GDM1 (cell line): ENCODE measurements at places on chromosomes 3 and 15.

DNA sequence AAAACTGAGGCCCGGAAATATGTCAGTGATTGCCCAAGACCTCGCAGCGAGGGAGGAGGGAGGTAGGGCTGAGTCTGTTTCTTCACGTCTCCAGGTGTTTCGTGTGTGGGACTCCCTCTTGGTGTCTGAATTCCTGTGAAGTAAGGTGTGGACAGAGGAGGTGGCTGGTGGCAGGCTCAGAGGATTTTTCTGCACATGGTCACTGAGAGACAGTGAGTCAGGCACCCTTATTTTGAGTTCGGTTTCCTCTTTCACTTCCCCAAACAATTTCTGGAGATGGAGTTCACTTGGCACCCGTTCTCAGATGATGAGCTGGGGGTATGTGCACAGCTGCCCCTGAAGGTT is 46.3 kb upstream of the VPS8 start:
- peak; percentile 14 for DNase-seq

DNA sequence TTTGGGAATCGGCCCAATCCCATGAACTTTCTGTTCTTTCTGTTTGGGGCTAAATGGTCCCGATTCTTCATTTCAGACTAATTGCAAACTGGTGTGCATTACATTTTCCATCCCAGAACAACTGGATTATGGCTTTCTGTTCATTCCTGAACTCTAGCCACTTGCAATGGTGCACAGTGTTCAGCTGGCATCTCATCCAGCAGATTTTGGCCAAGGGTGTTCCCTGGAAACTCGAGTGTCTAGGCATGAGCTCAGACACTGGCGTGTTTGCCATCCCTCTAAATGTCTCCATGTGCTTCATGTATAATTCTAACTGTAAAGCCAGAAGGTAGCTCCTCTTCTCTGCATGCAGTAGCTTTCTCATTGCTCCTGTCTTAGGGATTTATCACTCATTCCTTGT is 97.1 kb upstream of the MYZAP start:
- DNase-seq = no peak

GRCh38 chr3:136291302-136291701 is 41.2 kb downstream of the PCCB start:
- no peak for DNase-seq

DNA sequence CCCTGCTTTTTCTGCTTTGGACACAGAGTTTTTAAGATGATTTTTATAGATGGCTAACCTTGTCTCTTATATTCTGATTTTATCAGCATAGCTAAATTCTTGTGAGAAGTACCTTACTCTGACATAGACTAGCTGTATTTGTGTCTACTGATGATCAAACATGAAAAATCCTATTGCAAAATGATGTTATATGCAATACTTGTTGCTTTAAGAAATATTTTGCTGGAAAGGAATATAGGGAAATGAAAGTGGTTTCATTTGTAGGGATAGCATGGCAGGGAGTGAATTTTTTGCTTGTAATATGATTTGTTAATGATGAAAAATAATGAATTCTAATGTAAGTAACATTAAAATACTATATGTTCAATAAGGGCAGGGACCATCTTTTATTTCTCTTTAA is 35.9 kb downstream of the CFAP91 start:
- DNase-seq = no peak

GRCh38 chr15:40264321-40265153 is 18.3 kb downstream of the ANKRD63 start:
- no peak for DNase-seq

DNA sequence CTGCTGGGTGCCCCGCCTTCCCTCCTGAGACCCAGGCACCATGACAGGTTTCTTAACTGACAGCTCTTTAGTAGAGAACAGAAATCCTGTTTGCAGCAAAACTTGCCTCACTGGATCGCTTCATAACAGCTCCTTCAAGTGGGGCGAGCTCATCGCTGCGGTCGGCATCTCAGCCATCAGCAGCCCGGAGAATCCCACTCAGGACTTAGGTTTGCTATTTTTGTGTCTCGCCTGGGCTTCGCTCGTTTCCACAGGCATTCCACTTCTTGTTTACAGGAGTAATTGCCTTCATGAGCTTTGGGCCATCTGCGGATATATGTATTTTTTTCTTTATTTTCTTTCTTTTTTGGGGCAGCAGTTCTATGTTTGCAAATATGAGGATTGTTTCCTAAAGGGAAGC is 15.7 kb downstream of the KLF13 start:
- DNase-seq = no peak

DNA sequence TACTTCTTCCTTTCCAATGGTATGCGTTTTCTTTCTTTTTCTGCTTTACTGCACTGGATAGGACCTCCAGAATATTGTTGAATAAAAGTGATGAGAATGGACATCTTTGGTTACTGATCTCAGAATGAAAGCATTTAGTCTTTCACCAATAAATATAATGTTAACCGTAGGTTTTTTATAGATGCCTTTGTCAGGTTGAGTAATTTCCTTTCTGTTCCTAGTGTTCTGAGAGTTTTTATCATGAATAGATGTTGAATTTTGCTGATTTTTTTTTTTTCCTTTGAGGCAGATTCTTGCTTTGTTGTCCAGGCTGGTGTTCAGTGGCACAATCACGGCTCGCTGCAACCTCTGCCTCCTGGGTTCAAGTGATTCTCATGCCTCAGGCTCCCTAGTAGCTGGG is 158.4 kb downstream of the KLHL25 start:
- no peak for DNase-seq

- DNase-seq = no peak
Observed at GRCh38 chr3:47455806-47456452, 19.8 kb downstream of the SCAP start.

DNA sequence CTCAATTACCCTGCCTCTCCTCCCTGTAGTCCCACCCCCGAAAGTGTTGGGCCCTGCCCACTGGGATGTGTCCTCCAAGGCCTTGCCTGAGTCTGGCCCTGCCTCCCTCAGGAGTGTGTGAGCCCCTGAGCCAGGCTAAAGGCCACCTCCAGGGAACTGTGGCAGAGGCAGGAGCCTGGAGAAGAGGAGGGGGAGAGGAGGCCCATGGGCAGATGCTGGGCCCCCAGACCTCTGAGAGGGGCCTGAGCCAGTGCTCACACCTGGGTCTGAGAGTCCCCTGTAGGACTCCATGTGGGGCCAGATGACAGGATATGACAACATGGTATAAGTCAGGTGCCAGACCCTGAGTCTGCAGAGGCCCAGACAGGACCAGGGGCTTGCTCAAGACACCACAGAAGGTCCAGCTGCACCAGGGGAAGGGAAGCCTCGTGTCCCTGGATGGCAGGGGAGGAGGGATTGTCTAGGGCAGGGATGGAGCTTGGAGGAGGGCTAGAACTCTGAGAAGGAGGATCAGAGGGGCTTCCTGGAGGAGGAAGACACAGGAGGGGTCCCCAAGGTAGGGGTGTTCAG is 217.9 kb downstream of the TBC1D2B start:
- no peak for DNase-seq

DNA sequence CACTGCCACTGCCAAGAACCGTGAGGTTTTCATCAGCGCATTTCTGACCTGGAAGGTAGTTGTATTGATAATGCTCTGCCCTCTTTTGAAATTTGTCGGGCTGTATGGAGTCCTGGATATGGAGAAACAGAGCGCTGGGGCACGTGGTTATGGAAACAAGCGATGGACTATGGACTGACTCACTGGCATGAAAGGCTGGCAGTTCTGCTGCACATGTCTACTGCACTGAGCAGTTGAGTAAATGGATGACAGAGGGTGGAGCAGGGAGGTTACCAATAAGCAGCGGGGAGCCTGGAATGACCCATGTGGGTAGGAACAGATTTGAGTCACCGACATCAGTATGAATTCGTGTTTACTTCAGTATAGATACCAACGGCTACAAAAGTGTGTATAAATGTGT is 429.5 kb downstream of the OCA2 start:
- DNase-seq = no peak

DNA sequence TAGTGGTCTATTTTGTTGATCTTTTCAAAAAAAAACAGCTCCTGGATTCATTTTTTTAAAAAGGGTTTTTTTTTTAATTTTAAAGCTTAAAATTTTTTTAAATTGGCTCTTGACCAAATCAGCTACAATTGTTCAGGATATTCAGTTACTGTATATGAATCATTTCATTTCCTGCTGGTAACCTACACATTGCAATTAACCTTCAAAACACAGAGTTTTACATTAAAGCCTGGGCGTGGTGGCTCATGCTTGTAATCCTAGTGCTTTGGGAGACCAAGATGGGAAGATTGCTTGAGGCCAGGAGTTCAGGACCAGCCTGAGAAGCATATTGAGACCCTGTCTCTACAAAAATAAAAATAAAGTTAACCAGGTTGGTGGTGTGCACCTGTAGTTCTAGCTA is 163.4 kb downstream of the ALDH1A2 start:
- no peak for DNase-seq

DNA sequence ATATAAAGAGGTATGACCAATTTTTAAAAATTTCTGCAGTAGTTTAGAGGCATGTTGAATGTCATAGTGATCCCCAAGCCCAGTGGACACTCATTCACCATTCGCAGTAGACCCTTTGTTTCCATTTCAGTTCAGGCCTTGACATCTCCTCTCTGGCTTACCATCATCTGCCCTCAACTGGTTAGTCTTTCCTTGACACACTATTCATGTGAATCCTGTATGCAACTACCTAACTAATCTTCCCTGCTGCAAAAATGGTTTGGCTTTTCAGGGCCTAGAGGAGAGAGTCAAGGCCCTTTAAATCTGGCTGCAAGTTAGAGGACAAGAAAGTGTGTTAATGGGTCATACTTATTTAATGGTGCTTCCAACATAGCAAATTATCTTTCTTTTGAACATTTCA is 10.9 kb downstream of the APH1B start:
- DNase-seq = no peak

- no peak for DNase-seq
Observed at GRCh38 chr3:120245386-120245785, 39.6 kb downstream of the GPR156 start.

- no peak for DNase-seq
Observed at GRCh38 chr15:29092376-29093064, 177.1 kb downstream of the NSMCE3 start.

DNA sequence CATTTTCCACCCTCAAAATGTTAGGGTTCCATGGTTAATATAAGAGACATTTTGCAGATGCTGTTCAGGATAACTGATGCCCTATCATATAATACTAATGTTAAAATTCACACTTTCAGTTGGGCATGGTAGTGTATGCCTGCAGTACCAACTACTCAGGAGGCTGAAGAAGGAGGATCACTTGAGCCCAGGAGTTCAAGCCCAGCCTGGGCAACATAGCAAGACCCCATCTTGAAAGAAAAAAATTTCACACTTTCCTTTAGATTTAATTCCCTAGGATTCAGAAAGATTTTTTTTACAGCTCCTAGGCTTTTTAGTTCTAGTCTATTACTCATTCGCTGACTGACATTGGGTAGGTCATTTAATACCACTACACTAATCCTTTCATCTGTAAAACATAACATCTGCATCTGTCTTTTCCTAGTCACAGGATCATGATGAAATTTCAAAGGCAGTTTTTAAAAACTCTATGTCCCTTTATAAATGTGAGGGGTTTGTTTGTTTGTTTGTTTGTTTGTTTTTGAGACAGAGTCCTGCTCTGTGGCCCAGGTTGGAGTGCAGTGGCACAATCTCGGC is 103.7 kb downstream of the MYO5A start:
- no peak for DNase-seq

DNA sequence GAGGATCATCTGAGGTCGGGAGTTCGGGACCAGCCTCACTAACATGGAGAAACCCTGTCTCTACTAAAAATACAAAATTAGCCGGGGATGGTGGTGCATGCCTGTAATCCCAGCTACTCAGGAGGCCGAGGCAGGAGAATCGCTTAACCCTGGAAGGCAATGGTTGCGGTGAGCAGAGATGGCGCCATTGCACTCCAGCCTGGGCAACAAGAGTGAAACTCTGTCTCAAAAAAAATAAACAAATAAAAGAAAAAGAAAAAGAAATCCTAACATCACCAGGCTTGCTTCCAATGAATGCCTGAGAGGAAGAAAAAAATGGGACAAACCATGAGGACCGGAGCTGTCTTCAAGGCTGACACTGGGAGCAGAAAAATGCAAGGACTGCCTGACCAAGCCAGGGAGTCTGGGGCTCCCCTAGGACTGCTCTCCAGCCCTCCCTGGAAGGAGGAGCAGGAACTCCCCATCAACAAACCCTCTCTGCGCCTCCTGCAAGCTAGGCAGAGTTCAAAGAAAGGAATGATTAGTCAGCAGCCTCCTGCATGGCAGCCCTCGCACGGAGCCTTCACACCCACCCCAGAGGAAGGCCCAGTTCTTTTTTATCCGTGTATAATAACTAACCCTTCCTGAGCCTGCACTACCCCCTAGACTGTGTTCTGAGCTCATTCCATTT is 55.4 kb downstream of the NUP210 start:
- no peak for DNase-seq

- DNase-seq = no peak
Observed at GRCh38 chr3:55157731-55158130, 229.9 kb upstream of the LRTM1 start.

GRCh38 chr3:184175506-184175905 is 851 bp downstream of the AP2M1 start:
- DNase-seq = no peak

DNA sequence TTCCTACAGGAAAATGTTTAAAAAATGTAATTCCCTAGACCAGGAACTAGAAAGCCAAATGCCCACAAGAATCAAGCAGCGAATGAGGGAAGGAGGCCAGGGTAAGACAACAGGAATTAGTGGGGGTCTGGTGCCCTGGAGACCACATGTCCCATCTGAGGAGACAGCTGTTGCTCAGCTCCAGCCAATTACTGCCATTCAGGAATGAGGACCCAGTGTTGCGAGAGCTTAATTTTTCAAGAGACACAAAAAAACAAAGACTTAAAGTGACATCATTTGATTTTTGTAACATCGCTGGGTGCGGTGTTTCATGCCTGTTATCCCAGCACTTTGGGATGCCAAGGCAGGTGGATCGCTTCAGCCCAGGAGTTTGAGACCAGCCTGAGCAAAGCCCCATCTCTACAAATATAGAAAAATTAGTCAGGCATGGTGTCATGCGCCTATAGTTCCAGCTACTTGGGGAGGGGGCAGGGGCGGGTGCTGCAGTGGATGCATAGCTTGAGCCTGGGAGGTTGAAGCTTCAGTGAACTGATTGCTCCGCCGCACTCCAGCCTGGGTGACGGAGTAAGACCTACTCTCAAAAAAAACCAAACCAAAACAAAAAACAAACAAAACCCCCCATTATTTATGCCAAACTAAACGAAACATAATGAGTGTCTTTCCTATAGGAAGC is 52.8 kb upstream of the LRIG1 start:
- DNase-seq = no peak

GRCh38 chr3:13353506-13353905 is 66.6 kb downstream of the NUP210 start:
- DNase-seq = no peak

DNA sequence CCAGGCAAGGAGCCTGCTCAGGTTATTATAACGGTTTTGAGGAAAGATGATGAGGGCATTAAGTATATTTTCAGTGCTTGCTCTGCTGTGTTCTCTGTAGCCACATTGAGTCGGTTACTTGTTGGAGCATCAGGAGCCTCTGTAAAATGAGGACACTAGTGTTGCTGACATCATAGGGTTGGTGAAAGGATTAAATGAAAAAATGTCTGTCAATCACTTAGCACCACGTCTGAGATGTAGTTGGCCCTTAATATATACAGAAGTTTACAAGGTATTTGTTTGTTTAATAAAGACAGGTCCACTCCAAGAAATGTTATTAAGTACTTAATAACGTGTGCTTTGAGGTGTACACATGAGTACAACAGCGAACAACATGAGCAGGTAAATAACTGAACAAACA is 735 bp upstream of the SLC25A26 start:
- no peak for DNase-seq

- DNase-seq = no peak
Observed at GRCh38 chr3:150410311-150411105, 2.4 kb downstream of the TSC22D2 start.
